Activated naive CD8-positive, alpha-beta T cell treated with anti-CD3 and anti-CD28 coated beads, Interleukin-2, amount 10 ng/mL, durations not matched to agents 7 days and 5 days (primary cell): ENCODE measurements at places on chromosomes 4 and X. TPM values are rescaled to one million over a fixed set of nuclear protein-coding genes. Genes with fewer than 3 reads are reported as not detected.

PDE5A gene
- total RNA-seq, result 1.4 TPM

SMIM10L2A gene
- 1.8 TPM for total RNA-seq

MAGEA8 gene
- not detected for total RNA-seq

STAP1 gene
- 27.8 TPM for total RNA-seq

SPANXA2 gene
- total RNA-seq, result not detected

ITM2A gene
- total RNA-seq, result 75.8 TPM

ADAD1 gene
- total RNA-seq, result not detected

XG gene
- 0.43 TPM for total RNA-seq
